Esophagus squamous epithelium (tissue), 5 donors: ENCODE measurements at places on chromosomes 16 and 17.

DNA sequence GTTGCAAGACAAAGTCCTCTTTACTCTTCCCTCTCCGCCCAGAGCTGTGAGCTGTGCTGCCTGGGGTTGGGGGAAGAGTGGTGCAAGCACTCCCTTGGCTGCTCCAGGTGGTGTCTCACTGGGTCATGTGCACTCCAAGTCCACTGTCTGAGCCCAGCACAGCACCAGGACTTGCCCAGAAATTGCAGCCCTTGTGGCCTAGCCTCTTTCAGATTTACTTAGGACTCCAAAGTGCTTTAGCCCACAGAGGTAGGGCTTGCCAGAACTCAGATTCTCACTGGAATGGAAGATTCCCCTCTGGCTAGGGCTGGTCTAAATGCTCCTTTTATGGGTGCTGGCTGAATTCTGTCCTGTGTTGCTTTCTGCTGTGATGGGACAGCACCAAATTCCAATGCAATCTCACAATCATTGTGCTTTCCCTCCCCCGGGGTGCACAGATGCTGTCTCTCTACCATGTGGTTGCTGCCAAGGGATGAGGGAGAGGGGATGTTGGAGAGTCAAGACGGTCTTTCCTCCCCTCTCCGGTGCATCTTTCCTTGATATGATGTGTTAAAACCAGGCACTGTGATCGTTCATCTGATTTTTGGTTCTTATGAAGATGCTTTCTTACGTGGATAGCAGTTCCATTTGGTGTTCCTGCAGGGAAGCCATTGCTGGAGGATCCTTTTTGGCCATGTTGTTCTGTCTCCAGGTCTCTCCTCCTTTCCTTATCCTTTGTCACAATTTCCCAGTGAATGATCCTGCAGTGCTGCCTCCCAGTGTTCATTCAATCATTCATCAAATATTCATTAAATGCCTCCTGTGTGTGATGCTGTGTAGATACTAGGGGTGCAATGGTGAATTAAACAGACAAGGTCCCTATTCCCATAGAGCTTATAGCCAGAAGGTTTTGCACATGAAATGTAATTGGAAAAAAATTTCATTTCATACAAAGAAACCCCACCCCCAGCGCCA is 216.3 kb downstream of the SPECC1 start:
- no peak for DNase-seq

DNA sequence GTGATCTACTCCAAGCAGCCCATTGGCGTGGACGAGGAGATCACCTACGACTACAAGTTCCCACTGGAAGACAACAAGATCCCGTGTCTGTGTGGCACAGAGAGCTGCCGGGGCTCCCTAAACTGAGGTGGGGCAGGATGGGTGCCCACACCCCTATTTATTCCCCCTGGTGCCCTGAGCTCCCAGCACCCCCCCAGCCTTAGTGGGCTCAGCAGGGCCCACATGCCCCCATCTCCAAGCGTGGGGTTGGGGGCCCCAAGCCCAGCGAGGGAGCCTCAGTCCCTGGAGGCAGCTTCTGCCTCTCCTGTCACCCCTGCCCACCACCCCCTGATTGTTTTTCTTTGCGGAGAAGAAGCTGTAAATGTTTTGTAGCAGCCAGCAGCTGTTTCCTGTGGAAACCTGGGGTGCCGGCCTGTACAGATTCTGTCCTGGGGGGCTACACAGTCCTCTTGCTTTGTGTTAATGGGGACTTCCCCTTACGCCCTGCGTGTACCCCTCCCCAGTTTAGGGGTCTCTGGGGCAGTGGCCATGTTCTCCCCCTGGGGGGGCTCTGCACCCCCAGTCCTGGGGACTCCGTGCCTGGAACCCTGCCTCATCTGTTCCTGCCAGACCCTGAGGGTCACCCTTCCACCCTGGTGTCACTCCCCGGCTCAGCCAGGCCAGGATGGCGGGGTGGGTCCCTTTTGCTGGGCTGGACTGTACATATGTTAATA is 953 bp upstream of the HSD3B7 start:
- no peak for DNase-seq

DNA sequence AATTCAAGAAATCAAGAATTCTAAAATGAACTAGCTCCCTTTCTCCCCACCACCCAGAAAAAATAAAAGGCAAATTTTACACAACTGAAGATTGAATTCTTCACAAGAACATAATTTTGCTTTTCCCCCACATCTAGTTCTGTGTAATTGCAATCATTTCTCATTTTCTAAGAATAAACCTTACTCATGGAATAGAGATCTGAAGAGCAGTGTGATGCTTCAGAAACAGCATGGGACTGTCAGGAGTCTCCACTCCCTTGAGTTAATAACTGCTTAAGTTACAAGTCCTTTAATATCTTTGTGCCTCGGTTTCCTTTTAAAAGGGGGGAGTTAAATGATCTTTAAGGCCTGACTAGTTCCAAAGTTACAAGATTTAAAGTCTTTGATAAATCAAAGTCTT is 53.7 kb downstream of the CACNG1 start:
- DNase-seq: no peak

DNA sequence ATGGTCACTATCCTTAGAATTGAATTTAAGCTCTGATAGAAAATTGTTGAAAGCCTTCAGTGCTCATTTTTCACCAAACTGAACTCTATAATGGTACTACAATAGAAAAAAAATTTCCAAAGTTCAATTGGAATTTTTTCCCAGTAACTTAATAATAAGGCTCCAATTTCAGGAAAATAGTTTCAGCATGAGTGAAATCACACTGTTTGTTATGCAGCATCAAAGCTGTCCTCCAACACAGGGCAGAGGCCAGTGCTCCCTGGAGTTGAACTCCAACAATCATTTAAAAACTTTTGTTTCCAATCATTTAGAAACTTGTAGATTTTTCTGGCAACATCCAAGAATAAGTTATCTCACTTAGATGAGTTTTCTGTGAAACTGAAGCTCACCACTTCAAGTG is 103.1 kb upstream of the HSBP1 start:
- DNase-seq: no peak

DNA sequence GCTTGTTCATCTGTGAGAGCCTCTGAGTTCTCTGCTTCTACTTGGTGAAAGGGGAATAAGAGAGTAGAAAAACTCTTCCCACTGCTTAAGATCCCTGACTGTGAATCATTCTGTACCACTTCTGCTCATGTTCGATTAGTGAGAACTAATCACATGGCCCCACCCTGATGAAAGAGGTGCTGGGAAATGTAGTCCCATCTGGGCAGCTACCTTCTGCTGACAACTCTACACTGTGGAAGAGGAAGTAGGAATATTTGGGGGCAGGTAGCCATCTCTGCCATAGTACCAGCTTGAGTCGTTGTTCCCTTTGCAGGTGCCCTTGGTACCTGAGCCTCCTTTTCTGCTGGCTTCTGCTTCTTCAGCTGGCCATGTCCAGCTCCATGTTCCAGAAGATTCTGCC is 29.9 kb downstream of the NKD1 start:
- no peak for DNase-seq

DNA sequence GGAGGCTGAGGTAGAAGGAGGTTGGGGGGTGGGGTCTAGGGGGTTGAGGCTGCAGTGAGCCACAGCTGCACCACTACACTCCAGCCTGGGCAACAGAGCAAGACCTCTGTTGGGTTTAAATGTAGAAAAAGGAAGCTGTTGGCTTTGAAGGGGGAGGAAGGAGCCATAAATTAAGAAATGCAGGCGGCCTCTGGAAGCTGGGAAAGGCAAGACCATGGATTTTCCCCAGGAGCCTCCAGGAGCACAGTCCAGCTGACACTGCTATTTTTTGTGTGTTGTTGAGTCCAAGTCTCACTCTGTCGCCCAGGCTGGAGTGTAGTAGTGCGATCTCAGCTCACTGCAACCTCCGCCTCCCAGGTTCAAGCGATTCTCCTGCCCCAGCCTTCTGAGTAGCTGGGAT is 15.9 kb downstream of the LITAF start:
- no peak for DNase-seq

- DNase-seq: no peak
Measured at GRCh38 chr17:32601866-32602265, 115.1 kb downstream of the CDK5R1 start.

DNA sequence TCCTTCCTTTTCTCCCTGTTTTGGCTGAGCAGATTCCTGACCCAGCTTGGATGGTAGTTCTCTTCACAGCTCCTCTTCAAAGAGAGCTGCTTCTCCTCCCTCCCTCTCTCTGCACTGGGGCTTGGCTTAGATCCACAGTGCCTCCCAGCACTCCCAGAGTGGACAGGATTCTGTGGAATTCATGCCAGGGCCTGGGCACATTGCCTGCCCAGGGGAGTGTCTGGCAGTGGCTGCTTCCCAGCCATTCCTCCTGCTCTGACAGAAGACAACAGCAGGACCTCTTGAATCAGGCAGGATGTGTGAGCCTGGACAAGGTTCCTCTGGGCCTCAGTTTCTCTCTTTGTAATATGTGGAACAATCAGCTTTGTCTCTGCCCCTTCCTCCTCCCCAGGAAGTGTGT is 4.5 kb upstream of the MMP28 start:
- DNase-seq: no peak

DNA sequence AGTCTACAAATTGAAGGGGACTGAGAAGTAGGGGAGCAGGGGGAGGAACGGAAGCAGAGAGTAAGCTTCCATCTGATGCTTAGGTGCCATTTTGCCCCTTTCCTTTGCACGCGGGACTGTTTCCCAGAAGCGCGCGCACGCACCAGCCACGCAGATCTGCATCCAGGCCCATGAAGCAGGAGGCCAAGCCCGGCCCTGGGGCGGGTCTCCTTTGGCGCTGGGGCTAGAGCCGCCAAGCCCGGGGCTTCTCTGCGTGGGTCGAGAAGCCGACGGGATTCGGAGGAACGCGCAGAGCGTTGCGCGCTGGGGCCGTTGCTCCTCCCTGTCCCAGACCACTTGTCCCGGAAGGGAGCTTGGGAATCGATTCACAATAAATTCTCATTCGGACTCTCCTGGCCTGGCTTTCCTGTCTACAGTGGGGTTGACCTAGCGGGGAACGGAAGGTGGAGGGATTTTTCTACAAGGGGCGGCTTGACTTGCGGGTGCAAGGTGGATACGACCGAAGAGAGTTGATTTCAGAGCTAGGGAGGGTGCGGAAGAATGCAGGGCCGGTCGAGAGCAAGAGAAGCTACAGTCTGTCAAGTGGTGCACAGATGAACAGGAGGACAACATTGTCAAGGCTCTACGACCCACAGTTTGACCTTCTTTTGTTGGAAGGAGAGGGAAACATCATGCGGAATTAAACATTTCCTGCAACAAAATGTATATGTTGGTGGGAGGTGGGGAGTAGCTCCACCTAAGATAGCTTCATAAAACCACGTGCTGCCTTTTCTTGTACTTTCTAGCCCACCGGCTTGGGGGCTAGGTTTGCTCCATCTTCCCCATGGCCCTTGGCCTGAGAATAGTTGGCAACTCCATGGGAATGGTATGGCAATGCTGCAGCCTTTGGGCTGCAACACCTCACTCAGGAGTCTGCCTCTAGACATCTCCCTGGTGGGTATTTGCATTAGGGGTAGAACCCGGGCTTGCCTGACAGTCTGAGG is 4.5 kb downstream of the HOXB9 start:
- DNase-seq: no peak

GRCh38 chr17:33369149-33369548 is 76.1 kb upstream of the ASIC2 start:
- DNase-seq: no peak

DNA sequence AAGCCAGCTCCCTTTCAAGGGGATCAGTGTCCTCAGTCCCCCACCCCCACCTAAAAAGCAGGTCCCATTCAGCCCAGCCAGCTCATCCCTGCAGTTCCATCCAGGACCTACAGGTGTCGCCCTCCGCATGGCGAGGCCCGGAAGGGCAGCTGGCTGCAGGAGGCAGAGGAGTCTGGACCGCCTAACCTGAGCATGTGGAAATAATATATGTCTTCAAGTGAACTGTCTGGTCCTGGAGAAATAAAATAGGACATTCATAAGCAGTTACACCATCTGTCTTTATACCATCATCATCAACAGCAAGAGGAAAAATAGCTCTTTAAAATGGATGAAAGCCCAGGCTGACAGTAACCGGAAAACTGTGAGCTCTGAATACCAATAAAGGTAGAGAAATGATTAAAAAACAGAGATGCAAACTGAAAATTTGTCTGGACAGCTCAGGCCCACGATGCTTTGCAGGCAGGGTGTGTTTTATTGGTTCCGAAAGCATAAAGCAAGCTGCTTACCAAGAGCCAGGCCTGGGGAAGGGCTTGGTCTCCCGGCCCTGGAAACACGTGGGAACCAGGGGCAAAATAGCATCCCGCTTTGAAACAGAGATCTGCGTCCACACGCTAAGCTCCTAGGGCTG is 215.2 kb downstream of the ZFHX3 start:
- DNase-seq: no peak

GRCh38 chr17:17730250-17730935 is 49.1 kb downstream of the RAI1 start:
- no peak for DNase-seq

- no peak for DNase-seq
Measured at GRCh38 chr16:81394416-81394815, 50.2 kb upstream of the CMIP start.

GRCh38 chr17:21129023-21129681 is 2.4 kb downstream of the DHRS7B start:
- DNase-seq: no peak

GRCh38 chr17:62882878-62883277 is 74.8 kb upstream of the MARCHF10 start:
- no peak for DNase-seq

DNA sequence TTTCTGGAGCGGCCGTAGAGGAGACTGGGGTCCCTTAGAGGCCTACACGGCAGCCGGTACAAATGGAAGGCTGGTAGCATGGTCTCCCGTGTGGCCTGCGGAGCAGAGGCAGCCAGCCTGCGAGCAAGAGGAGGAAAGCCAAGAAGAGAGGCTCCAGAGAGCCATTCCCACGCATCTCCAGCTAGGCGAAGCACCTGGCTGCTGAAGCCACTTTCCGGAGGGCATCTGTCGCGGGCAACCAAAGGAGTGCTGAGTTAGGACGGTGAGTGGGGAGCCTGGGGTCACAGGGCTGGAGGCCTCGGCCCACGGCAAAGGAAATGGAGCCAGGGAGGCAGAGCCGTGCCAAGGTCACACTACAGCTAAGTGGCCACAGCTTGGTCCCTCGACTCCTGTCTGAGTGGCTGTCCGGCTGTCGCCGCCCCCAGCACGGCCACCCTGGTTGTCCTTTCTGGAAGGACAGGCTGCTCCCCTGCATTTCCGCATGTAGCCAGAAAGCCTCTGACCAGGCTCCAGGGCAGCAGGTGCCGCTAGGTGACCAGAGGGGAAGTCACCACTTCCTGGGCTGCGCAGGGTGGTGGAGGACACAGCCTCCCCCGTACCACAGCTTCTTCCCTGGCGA is 33.7 kb downstream of the ENGASE start:
- no peak for DNase-seq

DNA sequence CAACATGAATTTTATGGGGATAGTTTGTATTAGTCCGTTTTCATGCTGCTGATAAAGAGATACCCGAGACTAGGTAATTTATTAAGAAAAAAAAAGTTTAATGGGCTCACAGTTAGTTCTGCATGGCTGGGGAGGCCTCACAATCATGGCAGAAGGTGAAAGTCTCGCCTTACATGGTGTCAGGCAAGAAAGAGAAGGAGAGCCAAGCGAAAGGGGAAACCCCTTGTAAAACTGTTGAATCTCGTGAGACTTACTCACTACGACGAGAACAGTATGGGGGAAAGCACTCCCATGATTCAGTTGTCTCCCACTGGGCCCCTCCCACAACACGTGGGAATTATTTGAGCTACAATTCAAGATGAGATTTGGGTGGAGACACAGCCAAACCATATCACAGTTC is 181.5 kb downstream of the PRKCA start:
- no peak for DNase-seq
